NCI-H1417 (cell line): ENCODE measurements at places on chromosomes 7 and 10.

DNA sequence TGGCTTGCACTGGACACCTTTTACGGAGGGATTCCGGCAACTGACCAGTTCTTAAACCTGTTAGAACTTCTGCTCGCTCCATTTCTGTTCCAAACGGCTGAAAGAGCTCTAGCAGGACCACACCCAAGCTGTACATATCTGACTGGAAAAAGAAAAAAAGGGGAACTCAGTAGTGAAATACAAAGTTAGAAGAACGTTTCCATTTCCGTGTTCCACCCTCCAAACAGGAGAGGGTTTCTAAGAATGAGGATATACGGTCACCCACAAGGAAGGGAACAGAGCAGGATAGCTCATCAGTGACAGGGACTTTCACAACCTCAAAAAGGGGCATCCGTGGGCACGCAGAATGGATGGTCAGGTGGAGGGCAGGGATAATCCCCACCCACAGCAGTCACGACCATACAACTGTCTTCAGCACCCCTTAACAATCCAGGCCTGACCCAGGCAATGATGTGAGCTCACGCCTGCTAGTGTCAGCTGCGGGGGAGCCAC, 4.3 kb upstream of the ANKRD61 start:
- DNase-seq, result no peak

DNA sequence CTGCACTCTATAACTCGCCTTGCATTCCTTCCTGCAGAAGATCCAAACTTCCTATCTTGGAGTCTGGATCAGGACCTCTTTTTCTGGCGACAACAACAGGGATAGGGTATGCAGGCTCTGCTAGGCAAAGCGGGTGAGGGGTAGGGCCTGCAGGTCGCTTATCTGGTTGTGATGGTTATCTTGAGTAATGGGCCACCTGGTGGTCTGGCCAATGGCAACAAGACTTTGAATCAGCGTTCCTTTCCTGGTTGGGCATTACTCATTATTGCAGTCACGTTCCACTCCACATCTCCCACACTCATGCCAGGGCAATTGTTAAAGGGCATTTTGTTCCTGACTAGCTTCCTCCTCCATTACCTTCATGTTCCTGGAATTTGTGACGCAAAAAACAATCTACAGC, 48.4 kb upstream of the PLXDC2 start:
- DNase-seq, result no peak

DNA sequence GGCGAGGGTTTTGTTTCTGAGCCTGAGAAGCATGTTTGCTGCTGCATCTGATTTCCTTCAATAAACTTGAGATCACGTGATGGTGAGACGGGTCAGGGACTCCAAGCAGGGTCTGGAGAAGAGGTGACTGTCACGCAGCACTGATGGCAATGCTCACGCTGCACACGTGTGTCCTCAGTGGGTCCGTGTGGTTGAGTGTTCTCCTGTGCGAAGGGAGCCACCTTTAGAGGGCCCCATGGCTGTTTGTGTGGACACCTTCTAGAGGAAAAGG, 100.4 kb downstream of the WDR37 start:
- no peak for DNase-seq

DNA sequence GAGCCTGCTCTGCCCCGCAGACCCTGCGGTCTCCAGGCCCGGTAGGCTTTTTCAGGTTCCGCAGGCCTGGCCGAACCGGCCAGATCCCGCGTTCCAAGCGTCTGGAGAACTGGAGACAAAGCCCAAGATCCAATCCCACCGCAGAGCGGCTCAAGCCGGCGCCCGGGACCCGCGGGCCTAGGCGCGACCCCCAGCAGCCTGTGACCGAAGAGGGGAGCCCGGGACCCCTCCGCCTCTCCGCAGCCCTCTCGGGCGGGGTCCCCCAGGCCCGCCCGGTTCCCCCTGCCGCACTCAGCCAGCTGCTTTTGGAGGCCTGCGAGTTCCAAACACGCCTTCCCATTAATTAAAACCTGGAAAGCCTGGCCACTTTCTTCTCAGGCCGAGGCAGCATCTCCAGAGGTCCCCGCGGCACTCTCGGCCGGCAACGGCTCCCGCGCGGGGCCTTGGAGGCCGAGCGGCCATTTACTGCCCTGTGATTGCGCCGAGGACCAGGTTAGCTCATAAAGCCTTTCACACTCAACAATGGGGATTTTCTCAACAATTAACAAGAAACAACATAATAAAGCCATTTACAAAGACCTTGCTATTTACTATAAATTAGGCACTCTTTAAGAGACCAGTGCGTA, 16.7 kb downstream of the SKIDA1 start:
- DNase-seq, result no peak

- DNase-seq, result no peak
Measured at GRCh38 chr7:51134013-51134441, 182.6 kb downstream of the COBL start.

DNA sequence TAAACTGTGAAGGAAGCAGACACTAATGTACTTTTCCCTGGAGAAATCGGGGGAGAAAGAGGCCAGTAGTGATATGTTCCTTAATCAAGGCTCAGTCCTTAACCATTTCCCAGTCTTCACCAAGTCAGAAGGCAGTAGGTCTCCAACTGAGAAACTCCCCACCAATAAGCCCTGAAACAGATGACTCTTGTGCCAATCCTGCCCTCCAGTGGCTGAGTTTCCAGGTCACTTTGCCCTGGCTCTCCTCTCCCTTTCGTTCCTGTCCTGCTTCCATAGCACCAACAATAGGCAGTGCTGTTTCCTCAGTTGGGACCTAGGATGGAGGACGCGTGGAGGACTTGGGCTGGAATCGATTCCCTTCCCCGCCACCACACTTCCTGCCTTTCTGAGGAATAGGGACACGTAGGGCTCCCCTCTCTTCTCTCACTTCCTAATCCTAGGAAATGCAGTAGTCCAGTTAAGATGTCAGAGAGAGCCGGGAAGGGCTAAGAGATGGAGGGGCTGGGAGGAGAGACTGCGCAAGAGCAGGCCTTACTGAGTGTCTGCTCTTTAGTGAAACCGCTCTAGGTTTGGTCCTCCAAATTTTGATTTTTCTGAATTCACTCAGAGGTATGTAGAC, 23.4 kb downstream of the ATOH7 start:
- DNase-seq, result peak; percentile 72

DNA sequence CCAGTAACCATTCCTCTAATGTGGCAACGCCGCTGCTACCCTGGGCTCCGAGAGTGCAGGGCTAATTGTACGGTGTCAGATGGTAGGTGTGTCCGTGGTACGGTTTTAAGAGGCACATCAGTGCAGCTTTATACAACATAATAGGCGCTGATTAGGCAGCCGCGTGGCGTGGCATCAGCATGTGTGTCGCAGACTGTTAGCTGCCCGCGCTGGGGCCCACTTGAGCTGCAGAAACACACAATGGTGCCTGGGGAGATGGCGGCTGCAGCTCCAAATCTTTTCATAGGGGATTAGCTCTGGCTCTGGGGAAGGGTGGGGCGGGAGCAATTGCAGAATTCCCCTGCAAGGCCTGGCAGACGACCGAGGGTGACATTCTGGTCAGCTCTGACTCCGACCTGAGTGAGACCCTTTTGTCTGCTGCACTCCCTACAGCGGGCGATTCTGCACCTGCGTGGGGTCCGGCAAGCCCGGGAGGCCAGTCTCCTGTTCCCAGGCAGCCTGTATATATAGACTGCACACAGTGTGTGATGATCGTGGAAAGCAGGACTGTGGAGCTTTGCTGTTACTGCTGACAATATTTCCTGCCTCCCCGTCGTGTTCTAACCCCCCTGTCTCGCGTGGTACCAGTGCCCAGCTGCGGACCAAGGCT, 722.7 kb upstream of the CELF2 start:
- peak; percentile 15 for DNase-seq

- DNase-seq, result no peak
Measured at GRCh38 chr10:124292911-124293615, 125.7 kb downstream of the OAT start.

DNA sequence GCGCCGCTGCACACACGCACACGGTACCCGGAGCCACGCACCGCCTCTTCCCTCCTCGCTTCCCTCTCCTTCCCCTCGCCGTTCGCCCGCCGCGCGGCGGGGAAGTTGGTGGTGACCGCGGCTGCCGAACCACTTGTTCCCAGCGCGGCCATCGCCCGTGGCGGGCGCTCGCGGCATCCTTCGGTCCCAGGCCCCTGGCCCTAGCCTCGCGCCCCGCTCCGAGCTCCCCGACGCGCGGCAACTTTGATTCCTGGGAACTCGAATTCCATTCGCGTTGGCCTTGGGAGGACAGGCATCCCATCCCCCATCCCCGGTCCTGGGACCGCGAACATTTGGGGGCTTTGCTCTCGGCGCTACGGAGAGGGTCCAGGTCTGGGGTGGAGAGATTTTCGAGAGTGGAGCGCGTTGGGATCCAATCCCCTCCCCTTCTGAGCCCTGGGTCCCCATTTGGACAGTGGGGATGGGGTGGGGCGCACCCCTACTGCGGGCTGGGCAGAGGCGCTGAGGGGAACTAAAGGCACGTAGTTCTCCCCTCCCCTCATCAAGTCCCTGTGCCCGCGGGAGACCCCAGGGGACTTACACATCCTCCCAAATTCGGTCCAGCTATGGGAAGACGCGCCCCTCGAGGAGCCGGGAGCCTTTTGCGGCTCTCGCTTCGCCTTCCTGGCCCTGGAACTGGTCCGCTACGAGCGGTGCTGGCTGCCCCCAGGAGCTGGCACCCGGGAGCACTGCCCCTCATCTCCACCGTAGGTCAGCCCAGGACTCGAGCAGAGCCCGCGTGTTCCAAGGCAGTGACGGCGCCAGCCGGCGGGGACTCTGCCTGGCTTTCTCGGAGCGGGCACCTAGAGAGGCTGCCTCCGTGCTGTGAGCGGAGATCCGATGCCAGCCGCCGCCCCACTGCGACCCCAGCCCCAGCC, 834 bp downstream of the CDH23 start:
- peak; percentile 60 for DNase-seq

- DNase-seq, result peak; percentile 32
Measured at GRCh38 chr10:101297901-101298486, 56.0 kb upstream of the BTRC start.

DNA sequence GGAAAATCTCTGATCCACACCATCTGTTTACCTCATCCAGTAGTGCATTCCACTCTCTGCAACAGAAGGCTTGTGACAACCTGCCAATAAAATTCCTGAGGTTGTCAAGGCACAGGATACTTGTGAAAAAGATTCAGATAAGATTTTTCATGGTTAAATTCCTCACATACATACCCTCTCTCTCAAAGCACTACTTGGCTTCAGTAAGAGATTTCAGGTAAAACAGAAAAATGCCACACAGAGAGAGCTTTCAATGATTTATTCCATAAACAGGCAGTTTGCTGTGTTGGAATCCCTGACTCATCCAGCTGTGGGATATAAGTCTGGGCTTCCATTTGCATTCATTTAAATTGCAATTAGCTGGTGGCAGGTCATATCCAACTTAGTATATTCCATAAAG, 99.7 kb upstream of the CAV2 start:
- DNase-seq, result no peak

GRCh38 chr7:116501425-116502167, 2.1 kb downstream of the CAV2 start:
- DNase-seq, result no peak

GRCh38 chr10:45163315-45163975, 152.0 kb downstream of the OR13A1 start:
- DNase-seq, result no peak

- DNase-seq, result peak; percentile 67
Measured at GRCh38 chr10:75261813-75262705, 26.3 kb upstream of the COMTD1 start.

DNA sequence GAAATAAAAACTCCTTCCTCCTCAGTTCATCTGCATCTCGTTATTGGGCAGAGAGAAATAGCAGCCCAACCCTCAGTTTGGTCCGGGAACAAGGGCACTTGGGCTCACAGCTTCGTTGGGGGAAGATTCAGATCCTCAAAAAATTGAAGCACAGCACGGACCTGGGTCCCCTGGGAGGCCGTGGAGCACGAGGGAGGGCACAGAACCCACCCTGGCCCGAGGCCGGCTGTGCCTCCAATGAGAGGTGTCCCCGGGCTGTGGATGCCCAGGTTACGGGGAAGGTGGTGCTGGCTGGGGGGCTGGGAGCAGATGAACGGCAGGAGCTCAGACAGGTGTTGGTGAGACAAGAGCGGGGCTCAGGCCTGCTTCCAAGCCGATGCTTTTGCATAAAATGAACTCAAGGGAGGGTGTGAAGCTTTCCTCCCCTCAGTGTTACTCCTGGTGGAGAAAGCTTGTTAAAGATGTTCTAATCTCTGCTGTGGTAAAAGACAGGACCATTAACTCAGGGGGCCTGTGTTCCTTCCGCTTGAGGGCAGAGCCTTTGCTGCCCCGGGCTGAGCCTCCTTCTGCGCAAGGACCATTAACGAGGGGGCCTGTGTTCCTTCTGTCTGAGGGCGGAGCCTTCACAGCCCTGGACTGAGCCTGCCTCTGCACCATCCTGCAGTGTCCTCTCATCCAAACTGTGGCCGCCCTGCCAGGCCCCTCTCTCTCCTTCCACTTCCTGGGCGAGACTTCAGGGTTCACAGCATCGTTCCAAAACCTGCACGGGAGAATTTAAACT, 302.2 kb downstream of the ADARB2 start:
- DNase-seq, result peak; percentile 28

DNA sequence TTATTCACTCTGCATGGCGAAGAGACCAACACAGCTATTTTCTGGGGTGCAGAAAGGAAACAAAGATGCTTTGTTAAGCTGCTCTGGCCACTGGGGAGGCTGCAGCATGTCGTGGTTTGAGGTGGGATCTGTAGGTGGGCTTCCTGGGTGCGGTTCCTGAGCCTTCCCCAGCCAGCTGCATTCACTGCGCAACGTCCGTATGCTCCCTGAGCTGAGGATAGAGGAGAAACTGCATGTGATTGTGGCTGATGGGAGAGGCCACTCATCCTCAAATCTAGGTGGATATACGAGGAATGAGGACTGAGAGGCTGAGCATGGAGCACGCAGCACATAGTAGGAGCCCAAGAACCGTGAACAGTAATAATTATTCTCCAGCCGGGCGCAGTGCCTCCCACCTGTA, 9.9 kb upstream of the DNAAF5 start:
- DNase-seq, result no peak

GRCh38 chr10:132916421-132916841, 25.9 kb downstream of the CFAP46 start:
- DNase-seq, result no peak
